ENCODE measurements at places on chromosomes 1 and 21.
A peak's percentile ranks its signal among the peaks of the same experiment; 100 is the strongest.

GRCh38 chr1:26696654-26697430 is 1.0 kb downstream of the ARID1A start:
- peak; percentile 57 for DNase-seq

DNA sequence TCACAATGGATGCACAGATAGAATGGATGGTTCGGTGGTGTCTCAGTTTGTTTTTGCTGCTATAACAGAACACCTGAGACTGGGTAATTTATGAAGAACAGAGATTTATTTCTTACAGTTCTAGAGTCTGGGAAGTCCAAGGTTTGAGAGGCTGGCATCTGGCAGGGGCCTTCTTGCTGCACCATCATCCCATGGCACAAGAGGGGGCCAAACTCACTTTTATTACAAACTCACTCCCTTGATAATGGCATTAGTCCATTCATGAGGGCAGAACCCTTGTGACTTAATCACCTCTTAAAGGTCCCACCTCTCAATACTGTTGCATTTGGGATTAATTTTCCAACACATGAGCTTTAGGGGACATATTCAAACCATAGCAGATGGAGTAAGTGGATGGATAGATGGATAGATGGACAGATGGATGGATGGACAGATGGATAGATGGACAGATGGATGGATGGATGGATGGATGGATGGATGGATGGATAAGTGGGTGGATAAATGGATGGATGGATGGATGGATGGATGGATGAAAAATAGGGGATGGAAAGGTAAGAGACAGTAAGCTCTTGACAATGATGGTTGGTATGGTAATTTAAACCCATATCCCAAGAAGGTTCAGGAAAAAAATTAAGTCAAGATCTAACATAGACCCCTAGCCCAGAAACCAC is 16.5 kb downstream of the CAMK2N1 start:
- no peak for DNase-seq

DNA sequence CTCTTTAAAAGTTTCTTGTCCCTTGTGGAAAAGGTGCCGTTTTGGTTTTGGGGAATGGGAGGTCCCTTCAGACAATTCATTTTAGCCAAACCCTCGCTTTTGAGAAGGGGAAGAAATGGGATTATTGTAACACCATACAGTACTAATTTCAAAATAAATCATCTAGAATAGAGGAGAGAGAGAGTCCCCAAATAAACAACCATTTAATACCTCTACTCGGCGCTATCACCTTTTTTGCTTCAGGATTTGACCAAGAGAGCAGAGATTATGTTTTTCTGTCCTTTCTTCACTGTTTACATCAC is 770 bp upstream of the RC3H1 start:
- no peak for DNase-seq

DNA sequence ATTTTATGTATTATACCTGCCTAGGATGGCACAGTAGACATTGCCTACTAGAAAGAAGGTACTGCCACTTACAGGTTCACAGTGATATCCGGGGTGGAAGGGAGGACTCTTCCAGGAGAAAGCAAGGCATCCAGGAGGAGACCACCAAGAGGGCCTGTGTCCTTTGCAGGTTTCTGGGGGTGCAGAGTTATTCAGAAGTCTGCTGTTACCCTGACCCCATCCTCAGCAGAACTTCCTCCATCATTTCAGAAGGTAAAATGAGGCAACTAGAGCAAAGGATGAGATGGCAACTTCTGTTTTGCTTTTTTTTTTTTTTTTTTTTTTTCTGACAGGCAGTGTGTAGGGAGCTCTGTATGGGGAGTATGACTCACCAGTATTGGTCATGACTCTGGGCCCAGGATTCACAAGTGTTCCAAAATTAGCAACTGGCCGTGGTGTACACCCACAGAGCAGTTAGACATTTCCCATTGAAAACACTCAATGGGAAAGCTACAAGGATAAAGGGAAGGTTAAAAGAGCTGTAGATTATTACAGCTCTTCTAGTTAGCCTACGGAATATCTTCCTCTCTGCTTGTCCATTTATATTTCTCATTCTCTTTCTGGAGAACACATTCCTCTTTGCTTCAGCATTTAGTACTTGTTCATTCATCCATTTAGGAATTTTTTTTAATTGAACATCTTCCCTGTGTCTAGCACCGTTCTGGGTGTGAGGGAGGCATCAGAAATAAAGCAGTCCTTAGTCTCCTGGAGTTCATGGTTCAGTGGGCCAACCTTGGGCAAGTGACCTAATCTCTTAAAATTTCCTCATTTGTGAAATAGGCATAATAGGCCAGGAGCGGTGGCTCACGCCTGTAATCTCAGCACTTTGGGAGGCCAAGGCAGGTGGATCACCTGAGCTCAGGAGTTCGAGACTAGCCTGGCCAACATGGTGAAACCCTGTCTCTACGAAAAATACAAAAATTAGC is 50.5 kb upstream of the PPP2R5A start:
- DNase-seq: peak; percentile 48

DNA sequence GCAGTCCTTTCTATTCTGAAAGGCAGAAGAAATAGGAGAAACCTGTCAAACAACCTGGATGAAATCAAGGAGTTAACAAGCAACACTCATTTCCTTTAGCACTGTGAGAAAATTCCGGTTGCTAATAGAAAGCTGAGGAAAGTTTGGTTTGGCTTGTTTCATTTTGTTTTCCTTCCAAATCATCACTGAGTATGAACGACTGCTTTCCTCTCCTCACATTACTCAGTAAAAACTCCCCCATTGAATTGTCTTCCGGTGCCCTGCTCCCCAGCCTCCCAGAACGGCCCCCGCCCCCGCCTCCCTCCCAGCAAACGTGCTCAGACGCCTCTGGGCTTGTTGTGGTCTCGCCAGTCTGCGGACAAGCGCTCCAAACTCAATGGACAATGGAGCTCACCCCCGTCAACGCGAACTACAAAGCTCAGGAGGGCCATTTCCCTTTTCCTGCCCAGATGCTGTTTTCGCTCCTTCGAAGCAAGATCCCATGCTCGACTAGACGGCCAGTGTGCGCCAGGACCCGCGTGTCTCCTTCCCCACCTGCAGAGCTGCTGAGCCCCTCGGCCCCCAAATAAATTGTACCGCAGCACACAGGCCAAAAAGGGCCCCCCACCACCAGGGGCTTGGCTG is 747 bp downstream of the STX6 start:
- peak; percentile 54 for DNase-seq

DNA sequence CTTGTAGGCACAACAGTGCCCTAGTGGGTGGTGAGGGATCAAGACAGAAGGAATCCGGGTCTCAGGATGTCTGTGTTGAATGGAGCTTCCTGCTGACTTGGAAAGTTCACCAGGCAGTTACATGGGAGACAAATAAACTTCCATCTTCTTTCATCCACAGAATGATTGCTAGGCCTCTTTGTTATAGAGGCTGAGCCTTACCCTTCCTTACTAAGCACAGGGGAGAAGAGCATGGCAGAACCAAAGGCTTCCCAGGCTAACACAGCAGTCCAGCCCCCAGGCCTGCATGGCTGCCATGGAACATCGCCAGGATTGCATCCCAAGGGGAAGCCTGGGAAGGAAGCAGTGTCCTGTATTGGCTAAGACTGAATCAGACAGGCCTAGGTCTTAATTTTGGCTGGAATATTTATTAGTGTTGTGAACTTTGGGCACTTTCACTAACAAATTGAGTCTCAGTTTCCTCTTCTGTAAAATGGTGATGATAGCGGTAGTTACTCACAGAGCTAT is 18.7 kb downstream of the HEYL start:
- no peak for DNase-seq

DNA sequence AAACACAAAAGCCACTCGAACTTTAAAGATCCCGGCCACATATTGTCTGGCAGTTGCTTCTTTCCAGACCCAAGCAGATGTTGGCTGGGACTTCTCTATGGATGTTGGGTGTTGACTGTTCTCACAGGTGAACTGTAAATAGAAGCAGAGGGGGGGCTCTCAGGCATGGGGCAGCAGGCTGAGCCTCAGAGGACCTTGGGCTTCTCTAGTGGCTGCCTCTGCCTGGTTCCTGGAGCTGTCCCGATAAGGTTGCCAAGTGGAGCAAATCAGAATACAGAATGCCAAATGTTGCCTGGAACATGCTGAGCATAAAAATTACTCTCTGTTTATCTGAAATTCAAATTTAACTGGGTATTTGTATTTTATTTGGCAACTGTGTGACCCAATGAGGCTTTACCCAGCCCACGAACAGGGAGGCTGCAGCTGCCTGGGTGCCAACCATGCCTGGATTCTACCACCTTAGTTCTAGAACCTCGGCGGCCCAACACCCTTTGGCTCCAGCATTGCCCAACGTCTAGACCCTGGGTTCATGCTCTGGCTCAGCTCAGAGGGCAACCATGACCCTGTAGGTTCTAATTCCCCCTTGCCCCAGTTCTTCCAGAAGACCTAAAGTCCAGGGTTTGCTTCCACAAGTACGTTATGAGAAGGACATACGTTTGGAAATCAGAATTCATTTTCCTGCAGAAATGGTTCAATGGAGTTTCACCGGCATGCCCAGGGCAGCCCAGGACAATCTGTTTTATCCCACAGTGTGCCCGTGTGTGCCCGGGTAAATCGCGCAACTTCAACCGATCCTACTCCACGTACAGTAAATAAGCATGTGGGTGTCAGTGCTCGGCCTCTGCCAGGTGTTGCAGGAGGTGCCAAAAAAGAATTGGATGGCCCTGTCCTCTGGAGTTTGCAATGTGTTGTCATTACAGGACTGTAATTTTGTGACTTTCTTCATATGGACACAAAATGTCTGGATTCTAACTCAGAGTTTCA is 5.4 kb upstream of the SLC45A1 start:
- no peak for DNase-seq

GRCh38 chr1:115530407-115530806 is 111.4 kb upstream of the VANGL1 start:
- DNase-seq: no peak

DNA sequence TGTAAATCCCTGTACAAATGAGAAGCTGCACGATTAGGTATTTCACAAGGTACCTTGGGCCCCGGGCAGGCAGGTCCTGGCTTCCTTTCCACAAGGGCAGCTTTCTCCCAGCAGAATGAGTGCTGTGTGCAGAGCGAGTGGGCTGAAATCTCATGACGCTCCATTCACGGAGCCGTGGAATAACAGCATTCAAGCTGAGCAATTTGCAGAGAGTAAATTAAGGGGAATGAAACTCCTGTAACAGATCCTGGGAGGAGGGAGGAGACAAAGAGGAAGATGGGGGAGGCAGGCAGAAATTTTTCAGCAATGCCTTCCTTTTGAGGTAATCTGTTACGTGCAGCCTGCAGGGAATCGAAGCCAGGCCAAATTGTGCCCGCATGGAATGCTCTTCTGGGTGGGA is 239.9 kb downstream of the TNR start:
- DNase-seq: no peak

DNA sequence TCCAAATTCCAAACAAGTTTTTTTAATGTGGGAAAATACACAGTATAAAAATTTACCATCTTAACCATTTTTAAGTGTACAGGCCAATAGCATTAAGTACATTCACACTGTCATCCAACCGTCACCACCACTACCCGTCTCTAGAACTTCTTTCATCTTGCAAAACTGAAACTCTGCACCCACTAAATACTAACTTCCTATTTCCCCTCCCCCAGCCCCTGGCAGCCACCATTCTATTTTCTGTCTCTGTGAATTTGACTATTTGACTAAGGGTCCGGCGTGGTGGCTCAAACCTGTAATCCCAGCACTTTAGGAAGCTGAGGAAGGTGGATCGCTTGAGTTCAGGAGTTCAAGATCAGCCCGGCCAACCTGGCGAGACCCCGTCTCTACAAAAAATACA is 36.1 kb downstream of the CLSTN1 start:
- DNase-seq: peak; percentile 66

GRCh38 chr1:199778324-199778955 is 249.1 kb upstream of the NR5A2 start:
- no peak for DNase-seq

GRCh38 chr1:233376382-233377110 is 49.0 kb downstream of the MAP3K21 start:
- no peak for DNase-seq

DNA sequence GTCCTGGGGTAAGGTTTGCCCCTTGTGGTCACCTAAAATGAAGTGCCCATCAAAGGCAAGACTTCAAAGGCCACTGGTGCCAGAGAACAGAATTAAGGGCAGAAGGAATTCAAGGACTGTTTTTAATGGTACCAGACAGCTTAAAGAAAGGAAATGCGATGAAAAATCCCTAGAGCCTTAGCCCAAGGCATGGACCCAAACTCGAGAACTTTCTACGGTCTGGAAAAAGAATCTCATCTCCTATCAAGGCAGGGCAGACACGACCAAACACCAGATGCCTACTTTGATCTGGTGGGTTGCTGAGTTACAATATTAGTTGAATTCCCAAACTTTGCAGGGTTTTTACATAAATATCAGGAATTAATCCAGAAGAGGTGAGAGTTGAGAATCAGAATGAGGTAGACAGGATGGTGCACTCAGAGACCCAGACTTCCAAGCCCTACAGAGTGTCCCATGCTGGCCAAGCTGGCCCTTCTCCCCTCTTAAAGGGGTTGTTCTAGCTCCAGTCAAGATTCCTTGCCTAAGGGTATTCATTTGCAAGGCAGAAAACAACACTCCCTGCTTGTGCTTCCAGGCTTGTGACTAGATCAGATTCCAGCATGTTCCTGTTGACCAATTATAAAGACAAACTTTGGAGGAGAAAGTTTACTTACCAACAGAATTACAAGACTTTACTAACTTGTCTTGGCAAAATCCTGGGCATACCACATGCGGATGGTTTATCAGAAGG is 48.0 kb downstream of the EDN2 start:
- DNase-seq: no peak

DNA sequence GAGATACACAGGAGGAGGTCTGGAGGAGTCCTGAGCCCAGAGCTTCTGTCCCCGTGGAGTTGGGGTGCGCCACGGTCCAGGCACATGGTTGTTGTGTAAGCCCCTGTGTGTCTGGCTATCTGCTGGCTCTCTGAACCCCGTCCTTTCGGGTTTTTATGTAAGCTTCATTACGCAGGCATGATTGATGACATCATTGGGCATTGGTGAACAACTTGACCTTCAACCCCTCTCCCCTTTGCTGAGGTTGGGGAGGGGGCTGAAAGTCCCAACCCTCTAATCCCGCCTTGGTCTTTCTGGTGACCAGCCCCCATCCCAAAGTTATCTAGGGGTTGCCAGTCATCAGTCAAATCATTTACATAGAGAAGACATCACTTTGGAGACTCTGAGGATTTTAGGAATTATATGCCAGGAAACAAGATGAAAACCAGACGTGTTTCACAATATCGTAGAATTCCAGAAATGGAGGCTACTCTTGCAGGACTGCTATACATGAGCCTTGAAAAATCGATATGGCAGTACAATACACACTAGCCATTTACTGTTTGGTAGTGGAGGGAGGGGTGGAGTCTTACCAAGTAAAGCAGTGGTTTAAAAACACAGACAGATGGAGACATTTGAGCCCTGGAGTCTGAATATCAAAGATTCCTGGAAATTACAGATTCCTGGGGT is 69.8 kb upstream of the SCAF4 start:
- DNase-seq: no peak

Data from CD4-positive, alpha-beta T cell (primary cell).